ENCODE measurements at places on chromosomes 5 and 9.

GRCh38 chr9:8569823-8570222 lies 770.2 kb upstream of the DMAC1 start:
- no peak for DNase-seq

GRCh38 chr9:131111186-131111853 lies 14.1 kb upstream of the NUP214 start:
- no peak for DNase-seq

- DNase-seq, result no peak
Measured at GRCh38 chr5:100746730-100747129, 156.4 kb downstream of the ST8SIA4 start.

GRCh38 chr5:127410959-127411358 lies 106.5 kb upstream of the PRRC1 start:
- peak; percentile 15 for DNase-seq

DNA sequence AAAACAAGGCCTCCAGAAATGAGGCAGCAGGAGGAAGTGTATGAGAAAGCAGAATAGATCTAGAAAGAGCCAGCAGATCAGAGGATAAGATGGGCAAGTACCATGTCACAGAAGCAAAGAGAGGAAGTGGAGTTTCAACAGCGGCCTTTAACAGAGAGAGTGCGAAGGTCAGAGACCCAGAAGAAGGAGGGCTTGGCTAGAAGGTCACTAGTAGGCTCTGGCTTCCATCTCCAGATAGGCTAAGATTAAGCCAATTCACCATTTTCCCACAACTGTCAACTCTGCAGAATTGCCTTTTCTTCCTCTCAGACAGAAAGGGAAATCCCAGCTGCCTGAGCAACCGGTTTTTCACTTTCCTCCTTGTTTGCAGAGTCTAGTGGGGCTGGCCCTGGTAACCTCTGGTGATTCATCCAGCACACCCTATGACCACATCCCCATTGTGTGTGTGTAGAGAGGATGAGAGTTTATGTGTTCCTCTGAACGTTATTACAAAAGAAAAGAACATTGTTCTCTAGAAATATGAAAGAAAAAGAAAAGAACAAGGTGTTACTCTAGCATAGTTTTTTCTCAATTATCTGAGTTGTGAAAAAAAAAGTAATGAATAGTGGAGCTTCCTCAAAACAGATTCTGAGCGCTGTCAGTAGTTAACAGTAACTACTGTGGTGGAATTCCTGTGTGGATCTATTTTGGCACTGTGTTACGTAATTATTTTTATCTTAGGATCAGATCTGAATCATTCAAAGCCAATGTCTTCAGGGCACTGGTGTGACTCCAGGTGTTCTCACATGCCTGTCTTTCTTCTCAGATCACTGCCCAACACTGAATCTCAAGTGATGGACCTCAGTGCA lies 220.4 kb downstream of the ARRDC3 start:
- peak; percentile 91 for DNase-seq

- DNase-seq, result no peak
Measured at GRCh38 chr5:155871623-155872022, 455.3 kb upstream of the SGCD start.

DNA sequence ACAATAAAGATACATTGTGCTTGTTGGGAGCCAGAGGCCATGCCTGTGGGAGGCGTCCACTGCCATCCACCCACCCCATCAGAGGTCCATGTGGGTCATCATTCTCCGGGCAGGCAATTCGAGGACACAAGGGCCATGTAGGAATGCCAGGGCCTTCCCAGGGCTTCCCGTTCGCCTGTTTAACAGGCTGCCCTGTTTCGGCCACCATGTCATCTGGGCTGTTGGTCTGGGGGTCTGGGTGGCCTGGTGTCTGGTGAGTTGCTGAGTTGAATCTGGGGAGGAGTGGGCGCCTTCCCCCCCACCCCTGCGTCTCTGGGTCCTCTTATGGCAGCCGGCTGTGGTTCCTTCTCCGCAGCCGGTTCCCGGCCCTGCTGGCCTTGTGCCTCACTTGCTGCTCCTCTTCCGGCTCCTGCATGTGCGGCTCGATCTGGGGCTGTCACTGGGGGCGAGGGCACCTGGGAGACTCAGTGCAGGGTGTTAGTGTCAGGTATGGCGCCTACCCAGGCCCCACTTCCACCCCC lies 117.4 kb downstream of the WNK2 start:
- no peak for DNase-seq

- DNase-seq, result no peak
Measured at GRCh38 chr5:59407967-59408366, 485.6 kb downstream of the PDE4D start.

DNA sequence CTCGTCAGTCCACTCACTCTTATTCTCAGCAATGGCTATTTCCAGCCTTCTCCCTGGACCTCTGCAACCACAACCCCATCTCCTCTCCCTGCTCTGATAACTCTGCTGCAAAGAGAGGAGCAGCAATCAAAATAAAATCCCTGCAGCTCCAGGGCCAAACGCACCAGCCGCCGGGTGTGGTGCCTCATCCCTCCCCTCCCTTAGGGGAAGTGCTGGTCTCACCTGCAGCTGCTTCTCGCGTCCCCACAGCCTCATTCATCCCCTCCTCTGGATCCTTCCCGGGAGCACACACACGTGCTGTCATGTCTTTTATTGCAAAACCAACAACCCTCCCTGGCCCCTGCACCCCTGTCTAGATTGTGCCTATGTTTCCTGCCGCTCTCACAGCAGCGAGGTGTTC lies 77.8 kb downstream of the TENT4A start:
- no peak for DNase-seq

DNA sequence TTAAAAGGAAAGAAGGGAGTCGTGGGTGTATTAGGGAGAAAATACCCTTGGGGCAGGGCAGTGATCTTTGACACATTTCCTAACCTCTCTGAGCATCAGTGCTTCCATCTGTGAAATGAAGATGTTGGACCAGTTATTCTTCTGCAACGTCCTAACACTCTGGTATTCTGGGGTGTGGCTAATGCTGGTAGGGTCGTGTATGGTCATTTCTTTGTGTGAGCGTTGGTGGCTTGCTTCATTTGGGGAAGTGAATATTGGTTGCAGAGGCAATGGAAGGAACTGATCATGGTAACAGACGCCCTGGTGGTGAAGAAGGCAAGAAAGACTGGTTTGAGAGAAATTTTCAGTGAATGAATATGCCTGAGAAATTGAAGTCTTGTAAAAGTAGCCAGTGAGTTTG lies 67.9 kb upstream of the TTC23L start:
- DNase-seq, result no peak

GRCh38 chr5:140214831-140215230 lies 39.8 kb downstream of the CYSTM1 start:
- DNase-seq, result peak; percentile 39

DNA sequence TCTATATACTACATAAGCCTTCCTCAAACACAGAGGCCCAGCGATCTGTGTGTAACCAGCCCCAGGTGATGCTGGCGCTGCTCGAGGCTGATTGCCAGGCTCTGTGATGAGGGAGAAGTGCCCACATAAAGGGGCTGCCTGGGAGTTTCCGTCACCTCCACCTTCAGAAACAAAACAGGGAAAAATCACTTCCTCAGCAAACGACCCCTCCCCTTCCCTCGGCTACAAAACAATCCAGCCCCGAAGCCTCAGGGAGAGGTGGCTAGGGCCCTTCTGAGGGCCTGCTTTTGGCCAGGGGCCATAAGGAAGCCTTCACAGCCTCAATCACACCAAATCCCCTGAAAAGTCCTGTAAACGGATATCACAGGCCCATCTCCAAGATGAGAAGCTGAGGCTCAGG lies 51.1 kb downstream of the DAP start:
- no peak for DNase-seq

DNA sequence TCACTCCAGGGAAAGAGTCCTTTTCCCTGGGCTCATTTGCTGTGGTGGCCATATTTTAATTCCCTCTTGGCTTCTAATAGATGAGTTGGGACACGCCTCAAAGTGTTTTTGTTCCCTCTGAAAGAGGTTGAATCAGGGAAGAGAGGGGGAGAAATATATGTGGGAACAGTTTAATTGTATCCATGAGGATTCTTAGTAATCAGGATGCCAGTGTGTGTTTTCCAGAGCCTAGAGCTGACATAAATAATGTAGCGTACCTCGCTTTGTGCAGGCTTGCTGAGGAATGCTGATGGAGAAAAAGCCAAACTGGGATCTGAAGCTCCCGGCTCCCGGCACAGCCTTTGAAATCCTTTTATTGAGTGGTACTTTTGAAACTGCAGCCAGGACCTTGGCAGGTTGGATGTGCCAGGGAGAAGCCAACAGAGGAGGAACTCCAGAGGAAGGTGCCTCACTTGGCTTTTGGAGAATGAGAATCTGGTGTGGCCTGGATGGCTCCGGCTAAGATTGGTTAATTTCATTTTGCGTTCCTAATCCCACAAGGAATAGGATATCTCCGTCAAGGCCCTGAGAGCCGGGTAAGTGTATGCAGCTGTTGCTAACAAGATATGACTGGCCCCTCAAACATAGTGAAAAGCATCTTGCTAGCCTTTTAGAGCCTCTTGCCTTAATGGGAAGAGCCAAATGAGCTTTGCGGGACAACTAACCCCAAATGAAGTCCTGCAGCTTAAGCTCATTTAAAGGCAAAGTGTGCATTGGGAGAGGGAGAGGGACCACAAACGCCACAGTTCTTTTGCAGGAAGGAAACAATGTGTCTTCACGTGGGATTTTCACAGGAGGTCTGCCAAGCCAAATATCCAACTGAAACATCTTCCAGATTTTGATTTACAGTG lies 471.1 kb upstream of the WWC1 start:
- DNase-seq, result no peak

DNA sequence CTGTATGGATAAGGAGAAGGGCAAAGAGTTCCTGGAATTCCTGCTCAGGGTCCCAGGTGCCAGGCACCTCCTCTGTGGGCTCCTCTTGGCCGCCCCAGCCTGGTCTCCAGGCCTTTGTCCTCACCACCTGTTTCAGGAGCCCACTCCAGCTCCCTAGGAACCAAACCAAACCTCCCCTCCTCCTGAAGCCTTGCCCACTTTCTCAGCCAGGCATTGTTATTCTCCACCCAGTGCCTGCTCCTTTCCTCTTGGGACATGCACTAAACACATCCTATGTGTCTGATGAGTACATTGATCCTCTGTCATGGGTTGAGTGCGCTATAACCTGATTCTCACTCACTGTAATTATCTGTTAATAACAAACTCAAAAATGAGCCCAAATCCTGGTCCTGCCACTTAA lies 189.8 kb downstream of the SPOCK1 start:
- no peak for DNase-seq

Measured in activated CD4-positive, alpha-beta T cell treated with anti-CD3 and anti-CD28 coated beads, Interleukin-10, Interleukin-2, amounts not matched to agents 100 ng/mL and 50 ng/mL, durations not matched to agents 16 hours and 8 hours (primary cell).